CD4-positive, alpha-beta T cell treated with Interleukin-2 at 100 ng/mL for 4 hours (primary cell): ENCODE measurements at places on chromosomes 6 and 20.

DNA sequence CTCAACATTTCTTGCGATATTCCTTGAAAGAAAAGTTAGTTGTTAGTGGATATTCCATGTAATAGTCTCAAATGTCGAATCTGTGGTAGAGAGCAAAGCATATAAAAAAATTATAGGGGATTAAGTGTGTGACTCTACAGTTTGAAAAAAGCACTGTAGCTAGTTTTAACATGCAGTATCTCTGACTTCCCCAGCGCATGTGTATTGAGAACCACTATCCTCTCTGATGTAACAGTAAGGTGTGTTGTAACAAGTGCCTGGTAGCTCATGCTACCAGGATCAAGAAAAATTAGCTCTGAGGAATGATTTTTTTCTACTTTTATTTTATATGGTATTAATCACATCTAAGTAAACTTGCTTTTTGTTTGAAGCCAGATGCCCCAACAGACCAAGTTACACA is 789.2 kb downstream of the KIF16B start:
- no peak for DNase-seq

DNA sequence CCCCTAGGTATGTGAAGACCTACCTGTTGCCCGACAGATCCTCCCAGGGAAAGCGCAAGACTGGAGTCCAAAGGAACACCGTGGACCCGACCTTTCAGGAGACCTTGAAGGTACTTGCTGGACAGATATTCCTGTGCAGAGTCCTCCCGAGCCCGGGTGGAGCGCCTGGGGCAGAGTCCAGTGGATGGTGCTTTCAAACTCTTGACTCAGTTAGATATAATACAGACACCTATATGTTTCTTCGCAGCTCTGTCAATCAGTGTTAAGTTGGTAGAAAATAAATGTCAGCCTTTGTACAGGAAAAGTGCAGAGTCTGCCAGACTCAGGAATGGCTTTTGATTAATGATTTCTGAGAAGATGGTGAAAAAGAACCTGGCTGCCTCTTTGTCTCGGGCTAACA is 67.2 kb downstream of the EZR start:
- DNase-seq: no peak

DNA sequence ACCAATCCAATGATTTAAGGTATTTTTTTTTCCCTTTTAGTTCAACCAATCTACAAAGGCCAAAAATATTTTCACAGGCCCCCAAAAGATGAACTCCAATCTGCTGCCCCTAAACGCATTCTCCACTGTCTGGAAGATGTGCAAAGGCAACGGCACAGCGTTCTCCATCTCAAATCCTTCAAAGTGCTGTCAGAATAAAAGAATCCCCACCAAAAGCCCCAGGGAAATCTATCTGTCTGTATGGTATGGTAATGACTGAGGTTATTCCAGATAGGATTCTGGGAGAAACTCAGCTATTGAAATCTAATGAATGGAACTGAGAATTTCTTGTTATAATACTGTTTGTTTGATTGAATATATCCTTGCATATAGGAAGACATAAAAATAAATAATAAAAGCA is 217.8 kb upstream of the CCN2 start:
- no peak for DNase-seq

- no peak for DNase-seq
Measured at GRCh38 chr6:103081876-103082630, 1688.5 kb downstream of the GRIK2 start.

GRCh38 chr6:85193339-85193738 is 256.5 kb upstream of the NT5E start:
- no peak for DNase-seq

GRCh38 chr6:131255911-131256310 is 120.6 kb downstream of the AKAP7 start:
- no peak for DNase-seq

DNA sequence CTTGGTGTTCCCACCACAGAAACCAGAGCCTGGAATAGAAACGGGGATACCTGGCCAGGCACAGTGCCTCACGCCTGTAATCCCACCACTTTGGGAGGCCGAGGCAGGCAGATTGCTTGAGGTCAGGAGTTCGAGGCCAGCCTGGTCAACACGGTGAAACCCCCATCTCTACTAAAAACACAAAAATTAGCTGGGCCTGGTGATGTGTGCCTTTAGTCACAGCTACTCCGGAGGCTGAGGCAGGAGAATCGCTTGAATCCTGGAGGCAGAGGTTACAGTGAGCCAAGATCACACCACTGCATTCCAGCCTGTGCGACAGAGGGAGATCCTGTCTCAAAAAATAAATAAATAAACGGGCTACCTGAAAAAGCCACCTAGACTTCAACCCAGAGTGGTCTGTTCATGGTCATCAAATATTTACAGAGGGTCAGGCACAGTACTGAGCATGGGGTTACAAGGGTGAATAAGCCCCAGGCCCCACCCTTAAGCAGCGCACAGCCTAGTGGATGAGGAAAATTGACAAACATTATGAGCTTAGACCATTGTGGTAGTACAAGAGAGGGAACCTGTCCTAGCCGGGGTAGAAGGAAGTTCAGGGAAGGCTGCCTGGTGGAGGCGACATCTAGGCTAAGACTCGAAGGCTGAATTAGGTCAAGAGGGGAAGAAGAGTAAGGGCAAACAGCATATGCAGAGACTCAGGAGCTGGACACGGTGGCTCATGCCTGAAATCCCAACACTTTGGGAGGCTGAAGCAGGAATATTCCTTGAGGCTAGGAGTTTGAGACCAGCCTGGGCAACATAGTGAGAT is 7.2 kb upstream of the PCIF1 start:
- no peak for DNase-seq

DNA sequence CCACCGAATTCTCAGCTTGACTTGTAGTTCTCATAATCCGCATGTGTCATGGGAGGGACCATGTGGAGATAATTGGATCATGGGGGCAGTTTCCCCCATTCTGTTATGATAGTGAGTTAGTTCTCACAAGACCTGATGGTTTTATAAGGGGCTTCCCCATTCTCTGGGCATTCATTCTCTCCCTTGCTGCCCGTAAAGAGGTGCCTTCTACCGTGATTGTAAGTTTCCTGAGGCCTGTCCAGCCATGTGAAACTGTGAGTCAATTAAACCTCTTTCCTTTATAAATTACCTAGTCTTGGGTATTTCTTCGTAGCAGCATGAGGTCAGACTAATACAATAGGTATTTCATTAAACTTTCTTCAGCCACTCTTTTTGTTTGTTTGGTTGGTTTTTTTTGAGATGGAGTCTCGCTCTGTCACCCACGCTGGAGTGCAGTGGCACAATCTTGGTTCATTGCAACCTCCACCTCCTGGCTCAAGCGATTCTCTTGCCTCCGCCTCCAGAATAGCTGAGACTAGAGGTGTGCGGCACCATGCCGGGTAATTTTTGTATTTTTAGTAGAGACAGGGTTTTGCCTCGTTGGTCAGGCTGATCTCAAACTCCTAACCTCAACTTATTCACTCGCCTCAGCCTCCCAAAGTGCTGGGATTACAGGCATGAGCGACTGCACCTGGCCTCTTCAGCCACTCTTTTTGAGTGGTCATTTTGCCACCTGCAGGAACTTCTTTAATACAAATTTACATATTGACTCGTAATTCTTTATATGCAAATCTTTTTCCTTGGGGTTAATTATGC is 36.3 kb downstream of the GSTA2 start:
- DNase-seq: no peak

DNA sequence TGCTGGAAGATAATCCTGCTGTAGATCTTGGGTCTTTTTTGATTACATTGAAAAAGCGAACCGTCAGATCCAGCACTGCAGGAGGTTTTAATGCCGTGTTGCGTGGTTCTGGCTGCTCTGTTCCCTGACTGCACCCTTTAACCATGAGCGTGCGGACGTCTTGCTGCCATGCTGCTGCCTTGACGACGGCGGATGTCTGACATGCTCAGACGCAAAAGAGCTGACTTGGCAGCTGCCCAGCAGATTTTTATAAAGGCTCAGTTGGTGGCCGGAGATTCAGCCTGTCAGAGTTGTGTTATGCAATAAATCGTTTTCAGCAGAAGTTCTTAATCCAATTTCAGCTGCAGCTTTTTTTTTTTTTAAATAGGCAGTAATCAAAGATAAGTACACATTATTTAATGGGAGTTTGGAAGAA is 119.4 kb downstream of the JARID2 start:
- DNase-seq: peak; percentile 22

DNA sequence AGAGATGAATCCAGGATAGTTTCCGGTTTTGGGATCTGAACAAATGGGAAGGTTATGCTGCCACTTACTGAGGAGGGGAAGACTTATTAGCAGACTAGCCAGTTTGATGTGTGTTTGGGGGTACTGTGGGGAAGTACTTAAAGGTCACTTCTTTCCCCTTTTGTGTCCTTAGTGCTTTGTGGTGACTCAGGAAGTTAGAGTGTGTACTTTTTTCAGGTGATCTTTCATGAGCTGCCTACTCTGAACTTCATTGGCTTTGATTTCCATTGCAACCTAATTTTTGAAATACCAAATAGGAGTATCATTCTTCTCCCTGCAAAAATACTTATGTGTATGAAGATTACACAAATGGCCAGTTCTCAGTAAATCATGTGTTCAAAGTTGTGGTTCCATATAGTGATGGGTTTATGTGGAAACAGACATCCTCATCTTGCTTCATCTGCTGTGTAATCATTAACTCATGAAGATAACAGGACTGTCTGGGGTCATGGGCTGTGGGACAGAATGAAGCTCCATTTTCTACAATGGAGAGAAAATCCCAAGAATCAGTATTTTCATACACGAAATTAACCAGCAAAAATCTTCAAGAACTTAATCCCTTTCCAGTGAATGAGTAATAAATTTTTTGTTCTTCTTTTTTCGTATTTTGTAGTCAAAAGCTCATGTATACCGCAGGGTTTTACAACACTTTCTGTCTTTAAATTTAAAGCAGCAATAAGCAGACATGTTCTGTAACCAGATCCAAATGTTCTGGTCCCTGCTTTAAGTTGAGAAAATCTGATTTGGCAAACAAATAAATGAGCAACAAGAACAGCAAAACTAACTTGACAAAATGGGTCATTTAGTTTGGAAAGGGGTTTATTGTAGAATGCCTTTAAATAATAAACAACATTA is 272.2 kb upstream of the FLRT3 start:
- DNase-seq: no peak

DNA sequence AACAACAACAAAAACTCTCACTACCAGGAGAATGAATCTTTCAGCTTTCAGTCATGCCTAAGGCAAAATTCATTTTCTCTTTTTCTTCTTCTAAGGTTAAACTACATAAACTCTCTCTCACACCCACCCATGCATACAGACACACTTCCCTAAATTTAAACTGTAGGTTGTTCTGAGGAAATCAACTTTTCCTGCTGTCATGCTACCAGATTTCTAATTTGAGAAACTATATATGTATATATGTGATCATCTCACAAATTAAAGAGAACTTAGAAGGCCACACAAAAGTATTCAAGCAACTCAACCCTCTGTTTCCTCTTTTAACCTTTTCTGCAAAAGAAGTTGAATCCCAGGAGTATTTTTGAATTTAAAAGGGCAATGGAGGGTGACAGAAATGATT is 532.5 kb downstream of the KIF16B start:
- no peak for DNase-seq

GRCh38 chr6:3812596-3812995 is 36.6 kb upstream of the FAM50B start:
- no peak for DNase-seq

DNA sequence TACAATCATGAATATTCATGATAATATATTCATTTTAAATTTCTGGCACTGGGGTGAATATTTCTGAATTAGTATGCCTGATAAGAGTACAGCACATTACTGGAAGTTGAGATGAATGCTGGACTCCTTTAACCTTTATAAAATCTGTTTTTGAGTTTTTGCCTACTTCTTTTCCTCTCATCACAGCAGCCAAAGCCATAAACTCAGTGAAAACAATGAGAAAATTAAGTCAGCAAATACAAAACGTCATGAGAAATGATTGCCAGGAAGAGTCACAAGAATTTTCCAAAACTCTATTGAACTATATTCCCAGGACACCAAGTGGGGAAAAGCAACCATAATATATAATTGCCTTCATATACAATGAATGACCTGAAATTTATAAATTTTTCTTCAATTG is 837.6 kb downstream of the TBC1D32 start:
- DNase-seq: no peak

GRCh38 chr6:161227004-161227960 is 46.6 kb downstream of the AGPAT4 start:
- peak; percentile 9 for DNase-seq

DNA sequence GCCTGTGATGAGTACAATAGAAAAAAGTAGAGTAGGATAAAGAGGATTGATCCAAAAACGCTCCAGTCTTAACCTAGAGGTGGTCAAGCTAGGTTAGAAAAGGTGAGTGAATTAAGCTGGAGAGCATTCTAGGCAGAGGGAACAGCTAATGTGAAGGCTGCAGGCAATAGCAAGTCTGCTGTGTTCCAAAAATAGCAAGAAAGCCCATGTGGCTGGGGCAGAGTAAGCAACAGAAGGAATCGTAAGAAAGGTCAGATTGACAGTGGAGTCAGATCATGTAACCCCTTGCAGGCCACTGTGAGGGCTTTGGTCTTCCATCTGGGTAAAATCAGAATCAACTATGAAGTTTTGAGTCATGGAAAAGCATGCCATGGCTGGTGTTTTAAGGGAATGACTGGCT is 155.0 kb downstream of the OPN5 start:
- no peak for DNase-seq

- no peak for DNase-seq
Measured at GRCh38 chr6:80095600-80095999, 10.9 kb upstream of the BCKDHB start.

- DNase-seq: no peak
Measured at GRCh38 chr6:56386717-56387116, 139.3 kb upstream of the COL21A1 start.

GRCh38 chr6:47267301-47267700 is 42.4 kb downstream of the TNFRSF21 start:
- no peak for DNase-seq

GRCh38 chr6:21845439-21846140 is 252.0 kb downstream of the SOX4 start:
- no peak for DNase-seq

GRCh38 chr6:161436106-161436876 is 162.4 kb upstream of the AGPAT4 start:
- no peak for DNase-seq

GRCh38 chr6:116323863-116324262 is 44.1 kb upstream of the TSPYL1 start:
- DNase-seq: no peak

DNA sequence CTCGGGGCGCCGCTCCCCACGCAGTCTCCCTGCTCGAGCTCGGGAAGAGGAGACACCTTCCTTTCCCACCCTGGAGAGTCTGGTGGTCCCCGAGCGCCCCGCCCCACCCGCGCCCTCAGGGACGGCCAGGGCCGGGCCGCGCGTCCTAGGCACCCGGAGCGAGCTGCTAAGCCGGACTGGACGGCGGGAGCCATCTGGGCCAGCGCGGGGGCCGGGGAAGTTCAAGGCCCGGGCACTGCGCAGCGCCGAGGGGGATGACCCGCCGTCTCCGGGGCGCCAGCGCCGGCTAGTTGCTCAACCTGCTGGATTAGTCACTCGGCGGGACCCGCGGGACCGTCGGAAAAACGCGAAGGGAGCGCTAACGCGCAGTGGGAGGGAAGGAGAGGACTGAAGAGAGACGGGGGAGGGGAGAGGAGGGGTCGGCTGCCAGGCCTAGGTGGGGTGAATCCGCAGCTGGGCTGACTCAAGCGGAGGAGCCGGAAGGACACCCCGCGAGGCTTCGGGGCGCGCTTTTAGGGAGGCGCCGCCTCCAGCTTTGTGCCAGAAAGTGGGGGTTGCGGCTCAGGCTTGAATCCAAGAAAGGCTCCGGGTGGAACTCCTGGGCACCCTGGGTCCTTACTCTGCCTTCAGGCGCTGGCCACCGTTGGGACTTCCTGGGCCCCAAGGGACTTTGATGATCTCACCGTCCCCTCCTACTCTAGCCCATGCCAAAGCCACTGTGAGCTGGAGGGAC is 75.7 kb upstream of the FOXP4 start:
- DNase-seq: no peak

GRCh38 chr6:752438-752837 is 59.5 kb upstream of the EXOC2 start:
- DNase-seq: no peak
